ENCODE measurements at places on chromosomes 6 and 20.

- DNase-seq, result no peak
Measured at GRCh38 chr6:23228439-23229024, 659.2 kb downstream of the HDGFL1 start.

- DNase-seq, result no peak
Measured at GRCh38 chr6:12081771-12082170, 69.7 kb downstream of the HIVEP1 start.

DNA sequence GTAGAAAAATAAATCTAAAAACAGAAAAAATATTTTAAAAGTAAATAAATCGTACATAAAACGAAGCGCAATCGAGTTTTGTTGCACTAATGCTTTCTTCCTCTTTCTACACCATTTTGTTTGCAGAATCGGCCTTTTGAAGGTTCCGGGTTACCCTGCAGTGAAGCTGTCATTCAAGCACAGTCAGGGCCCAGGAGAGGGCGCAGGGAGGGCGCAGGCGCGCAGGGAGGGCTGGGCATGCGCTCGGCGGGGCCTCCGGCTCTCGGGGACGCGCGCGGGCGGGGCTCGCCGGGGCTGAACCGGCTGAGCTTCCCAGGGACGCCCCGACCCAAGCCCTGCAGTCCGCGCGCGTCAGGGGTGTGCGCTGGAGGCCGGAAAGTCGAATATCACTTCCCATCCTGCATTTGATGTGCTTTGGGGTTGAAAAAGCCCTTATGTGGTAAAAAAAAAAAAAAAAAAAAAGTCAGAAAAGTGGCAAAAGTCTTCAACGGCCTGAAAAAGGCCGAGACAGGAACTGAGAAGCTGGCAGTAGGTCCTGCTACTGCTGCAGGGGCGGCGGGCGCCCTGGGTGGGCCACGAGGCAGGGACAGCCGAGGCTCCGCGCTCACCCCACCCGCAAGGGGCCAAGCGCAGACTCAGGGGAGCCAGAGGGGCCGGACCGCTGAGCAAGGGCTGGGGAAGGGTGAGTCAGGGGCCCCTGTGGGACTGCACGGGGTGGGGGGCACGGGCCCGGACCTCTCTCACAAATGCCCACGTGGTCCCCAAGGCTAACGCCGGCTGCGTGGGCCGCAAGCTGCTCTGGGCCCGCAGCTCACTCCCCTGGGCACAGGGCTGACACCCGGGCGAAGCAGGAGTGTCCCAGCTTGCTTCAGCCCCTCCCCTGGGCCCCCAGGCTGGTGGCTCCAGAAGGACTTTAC lies 40.5 kb downstream of the THBS2 start:
- DNase-seq, result peak; percentile 90

DNA sequence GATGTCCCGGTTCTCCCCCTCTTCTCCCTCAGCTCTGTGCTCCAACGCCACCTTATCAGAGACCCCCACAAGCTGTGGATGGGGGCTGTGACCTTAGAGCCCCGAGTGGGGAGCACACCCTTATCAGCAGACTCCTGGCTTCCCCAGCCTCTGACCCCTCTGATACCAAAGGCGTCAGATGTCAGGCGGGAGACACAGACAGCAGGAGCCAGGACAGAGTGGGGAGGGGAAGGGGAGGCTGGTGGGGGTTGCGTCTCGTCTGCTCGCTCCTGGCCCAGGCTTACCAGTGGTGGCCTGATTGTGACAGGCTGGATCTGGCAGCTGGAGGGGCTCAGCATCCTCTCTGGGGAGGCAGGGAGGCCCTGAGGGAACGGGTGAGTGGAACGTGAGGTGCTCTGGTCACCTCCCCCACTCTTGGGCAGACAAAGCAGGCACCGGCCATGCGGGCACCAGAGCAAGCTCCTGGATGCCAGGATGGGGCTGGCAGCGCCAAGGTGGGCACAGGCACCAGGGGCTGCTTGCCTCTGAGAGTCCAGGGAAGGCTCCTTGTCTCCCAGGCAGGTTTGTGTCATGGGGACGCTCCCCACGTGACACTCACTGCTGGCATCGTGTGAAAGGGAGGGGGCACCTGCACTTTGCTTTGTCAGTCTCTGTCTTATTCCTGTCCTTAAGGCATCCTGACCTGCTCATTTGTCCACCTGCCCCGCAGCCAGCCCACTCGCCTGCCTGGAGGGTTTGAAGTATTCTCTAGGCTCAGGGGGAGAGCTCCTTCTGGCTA lies 27.8 kb upstream of the GATA5 start:
- no peak for DNase-seq

GRCh38 chr6:5592886-5593519 lies 331.7 kb downstream of the FARS2 start:
- DNase-seq, result no peak

- DNase-seq, result no peak
Measured at GRCh38 chr6:159826004-159826403, 25.9 kb downstream of the PNLDC1 start.

- DNase-seq, result peak; percentile 11
Measured at GRCh38 chr6:69719602-69720193, 77.1 kb downstream of the LMBRD1 start.

GRCh38 chr6:68876792-68877493 lies 241.9 kb downstream of the ADGRB3 start:
- peak; percentile 17 for DNase-seq

- DNase-seq, result no peak
Measured at GRCh38 chr20:4663044-4663443, 58.7 kb upstream of the PRND start.

DNA sequence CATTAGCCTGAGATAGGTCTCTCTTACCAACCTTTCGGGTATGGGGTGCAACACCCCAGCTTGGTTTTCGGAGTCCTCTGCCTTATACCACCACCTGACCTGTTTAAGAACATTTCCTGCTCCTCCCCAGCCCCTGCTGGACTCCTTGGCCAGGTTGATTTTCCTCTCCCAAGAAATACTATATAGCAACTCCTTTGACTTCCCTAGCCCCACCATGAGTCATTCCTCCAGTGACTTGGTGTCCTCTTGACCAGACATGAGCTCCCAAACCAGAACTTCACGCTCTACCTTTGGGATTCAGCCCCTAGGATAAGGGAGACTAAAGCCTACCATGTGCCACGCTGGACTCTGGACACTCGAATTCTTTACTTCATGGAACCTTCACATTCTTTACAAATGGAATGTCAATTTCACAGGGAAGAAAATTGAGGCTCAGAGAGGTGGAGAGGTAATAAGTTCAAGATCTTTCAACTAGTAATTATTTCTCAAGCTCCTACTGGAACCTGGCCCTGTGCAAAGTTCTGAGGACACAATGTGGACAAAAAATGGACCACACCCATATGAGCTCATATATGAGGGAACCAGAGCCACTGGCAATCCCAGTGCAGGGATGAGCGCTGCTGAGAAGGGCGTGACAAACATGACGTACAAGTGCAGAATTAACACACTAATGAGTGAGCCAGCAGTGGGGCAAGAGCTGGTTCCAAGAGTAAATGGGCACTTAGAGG lies 48.2 kb downstream of the SIRPA start:
- DNase-seq, result no peak

GRCh38 chr6:41428996-41429421 lies 93.6 kb downstream of the NCR2 start:
- DNase-seq, result no peak

- peak; percentile 45 for DNase-seq
Measured at GRCh38 chr6:28978959-28979561, 26.1 kb downstream of the ZNF311 start.

DNA sequence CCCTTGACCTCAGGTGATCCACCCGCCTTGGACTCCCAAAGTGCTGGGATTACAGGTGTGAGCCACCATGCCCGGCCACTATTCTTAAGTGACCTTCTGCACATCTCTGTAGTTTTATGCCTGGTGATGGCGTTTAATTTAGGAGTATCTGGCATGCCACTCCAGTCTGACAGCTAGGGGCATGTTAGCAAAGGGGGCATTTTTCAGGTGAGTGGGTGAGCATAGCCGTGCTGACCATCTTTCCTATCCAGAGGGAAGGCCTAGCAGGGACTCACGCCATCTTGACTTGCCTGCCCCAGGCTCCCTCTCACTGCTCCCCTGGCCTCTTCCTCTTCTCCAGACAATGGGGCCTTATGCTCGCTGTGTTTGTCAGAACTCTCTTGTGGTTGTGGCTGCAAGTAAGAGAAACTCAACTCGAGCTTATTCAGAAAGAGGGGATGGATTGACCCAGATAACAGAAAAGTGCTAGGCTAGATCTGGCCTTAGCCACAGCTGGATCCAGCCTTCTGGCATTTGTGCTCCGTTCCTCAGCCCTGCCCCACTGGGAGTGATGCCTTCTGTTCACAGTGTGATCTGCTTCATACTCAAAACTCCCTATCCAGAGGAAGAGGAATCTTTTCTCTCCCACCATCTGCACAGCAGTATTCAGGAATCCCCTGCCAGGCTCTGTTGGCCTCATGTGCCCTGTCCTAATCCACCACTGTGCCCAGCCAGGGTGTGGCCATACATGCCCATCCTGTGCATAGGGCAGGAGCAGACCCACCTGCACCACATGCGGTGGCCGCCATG lies 174.5 kb upstream of the AKAP12 start:
- DNase-seq, result no peak

- no peak for DNase-seq
Measured at GRCh38 chr6:130888246-130888645, 61.0 kb downstream of the SMLR1 start.

- no peak for DNase-seq
Measured at GRCh38 chr6:148082696-148083095, 259.9 kb upstream of the SASH1 start.

DNA sequence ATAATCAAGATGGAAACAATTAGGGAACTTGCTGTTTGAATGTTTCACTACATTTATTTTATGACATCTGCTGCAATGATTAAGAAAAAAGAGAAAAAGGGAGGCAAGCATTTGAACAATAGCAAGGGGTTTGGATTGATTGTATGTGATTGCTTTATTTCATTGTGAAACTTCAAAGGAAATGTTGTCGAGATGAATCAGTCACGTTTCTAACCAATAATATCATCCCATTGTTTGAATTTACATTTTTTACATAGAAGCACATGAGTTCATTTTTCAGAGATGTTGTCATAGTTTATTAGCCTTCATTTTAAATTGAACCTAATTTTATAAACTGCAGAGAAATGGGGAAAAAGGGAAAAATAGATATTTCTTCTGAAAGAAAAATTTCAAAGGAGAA lies 572.0 kb downstream of the KIF16B start:
- no peak for DNase-seq

- no peak for DNase-seq
Measured at GRCh38 chr6:129696028-129696418, 14.0 kb downstream of the ARHGAP18 start.

- DNase-seq, result no peak
Measured at GRCh38 chr6:90000864-90001731, 106.8 kb downstream of the GJA10 start.

- DNase-seq, result no peak
Measured at GRCh38 chr6:98924647-98925046, 23.1 kb downstream of the FBXL4 start.

DNA sequence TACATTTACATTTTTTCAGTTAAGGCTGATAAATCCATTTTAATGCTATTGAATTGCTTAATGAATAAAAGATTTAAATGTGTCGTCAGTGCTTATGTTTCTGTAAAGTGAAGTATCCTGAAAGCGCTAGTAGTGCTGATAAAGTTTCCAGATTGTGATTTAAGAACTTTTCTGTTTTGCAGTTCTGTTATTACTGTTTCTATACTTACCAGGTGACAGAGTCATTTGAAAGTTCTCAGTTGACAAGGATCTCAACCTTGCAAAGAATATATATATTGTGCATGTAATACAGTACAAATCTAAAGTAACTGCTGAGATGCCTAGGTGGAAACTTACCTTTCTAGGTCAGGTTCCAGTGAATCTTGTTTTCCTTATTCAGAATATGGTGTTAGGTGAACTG lies 201.8 kb downstream of the ARID1B start:
- no peak for DNase-seq

- DNase-seq, result no peak
Measured at GRCh38 chr6:107271208-107271790, 156.0 kb upstream of the BEND3 start.

DNA sequence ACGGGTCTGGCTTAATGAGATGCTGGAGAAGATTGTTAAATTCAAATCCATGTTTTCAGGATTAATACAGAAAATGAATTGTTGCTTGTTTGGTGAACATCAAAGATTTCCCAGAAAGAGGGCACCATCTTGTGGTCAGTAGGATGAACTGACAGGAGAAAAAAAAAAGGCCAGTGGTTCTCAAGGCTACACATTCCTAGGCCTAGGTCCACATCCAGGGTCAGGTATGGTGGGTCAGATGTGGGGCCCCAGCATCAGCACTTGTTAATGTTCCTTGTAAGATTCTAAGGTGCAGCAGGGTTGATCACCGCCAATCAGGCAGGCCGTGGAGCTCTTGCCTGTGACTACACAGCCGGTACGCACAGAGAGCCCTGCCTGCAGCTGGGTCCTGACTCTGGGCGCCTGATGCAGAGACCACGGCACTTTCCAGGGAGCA lies 34.0 kb upstream of the FOXO3 start:
- peak; percentile 39 for DNase-seq
